RWPE2 (cell line): ENCODE measurements at places on chromosomes 5 and 9.

- no peak for DNase-seq
Observed at GRCh38 chr5:142934051-142934762, 164.0 kb downstream of the ARHGAP26 start.

- DNase-seq = no peak
Observed at GRCh38 chr9:82716821-82717220, 346.1 kb downstream of the RASEF start.

- DNase-seq = no peak
Observed at GRCh38 chr5:75363111-75363510, 26.1 kb downstream of the HMGCR start.

GRCh38 chr5:72478684-72479083 lies 28.5 kb downstream of the ZNF366 start:
- no peak for DNase-seq

GRCh38 chr9:130869250-130869649 lies 27.4 kb downstream of the QRFP start:
- no peak for DNase-seq

DNA sequence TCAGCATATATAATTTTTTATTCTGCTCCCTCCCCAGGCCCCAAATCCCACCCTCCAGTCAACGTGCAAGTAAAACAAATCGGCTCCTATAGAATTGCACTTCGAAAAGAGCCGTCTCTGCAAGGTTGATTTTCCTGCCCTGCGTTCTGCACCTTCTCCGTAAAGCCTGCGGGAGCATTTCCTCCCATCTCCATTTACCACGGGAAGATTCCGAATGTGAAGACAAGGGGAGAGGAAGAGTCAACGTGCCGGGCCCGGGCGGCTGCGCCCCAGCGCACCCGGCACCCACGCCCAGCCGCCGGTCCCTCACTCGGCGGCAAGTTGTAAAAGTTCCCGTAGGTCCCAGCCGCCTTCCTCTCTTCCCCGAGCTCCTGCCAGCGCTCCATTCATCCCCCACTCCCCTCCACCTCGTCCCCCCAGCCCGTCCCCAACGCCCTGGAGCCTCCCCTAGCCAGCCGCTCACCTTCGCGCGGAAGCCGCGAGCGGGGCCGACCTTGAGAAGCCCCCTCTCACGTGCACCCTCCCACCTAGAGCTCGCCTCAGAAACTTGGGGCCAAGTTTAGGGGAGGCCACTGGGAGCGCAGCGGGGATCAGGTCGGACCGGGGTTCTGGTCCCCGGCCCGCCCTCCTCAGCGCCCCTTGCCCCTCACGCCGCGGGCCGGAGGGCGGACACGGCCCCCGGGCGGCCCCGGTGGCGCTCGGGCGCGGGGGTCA lies 431 bp downstream of the BNC2 start:
- DNase-seq = no peak

DNA sequence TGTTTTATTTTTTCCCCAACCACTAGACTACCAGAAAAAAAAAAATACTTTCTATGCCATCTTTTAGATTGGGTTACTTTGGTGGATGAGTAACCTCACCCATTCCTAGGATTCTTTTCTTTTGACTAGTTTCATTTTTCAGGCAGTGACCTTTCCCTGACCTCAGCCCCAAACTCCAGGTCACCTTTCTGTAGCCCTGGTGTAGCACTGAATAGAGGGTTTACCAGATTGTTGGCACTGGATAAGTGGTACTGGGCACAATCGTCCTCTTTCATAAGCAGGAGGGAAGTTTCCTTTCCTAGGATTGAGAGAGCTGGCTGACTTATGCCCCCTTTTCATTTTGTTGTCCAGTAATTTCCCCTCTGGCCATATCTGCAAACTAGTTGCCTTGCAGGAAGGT lies 169.4 kb upstream of the TMEM161B start:
- DNase-seq = no peak

DNA sequence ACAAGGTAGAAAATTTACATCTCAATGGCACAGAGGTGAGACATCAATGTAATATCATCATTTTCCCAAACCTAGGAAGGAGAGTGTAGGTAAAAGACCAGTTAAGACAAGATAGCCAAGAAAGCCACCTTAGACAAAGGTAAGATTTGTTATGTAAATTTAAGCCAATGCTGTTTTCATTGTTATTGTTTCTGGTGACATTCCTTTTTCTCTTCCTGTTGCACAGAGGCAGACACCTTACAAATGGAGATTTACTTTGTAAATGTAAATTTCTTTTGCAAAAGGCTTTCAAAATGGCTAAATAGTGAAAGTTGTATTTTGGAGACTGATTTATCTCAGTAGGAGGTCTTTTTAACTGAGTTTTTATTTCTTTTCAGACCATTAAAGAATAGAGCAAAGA lies 159.1 kb downstream of the YIPF5 start:
- no peak for DNase-seq

GRCh38 chr5:64678374-64678773 lies 11.9 kb upstream of the SHISAL2B start:
- no peak for DNase-seq

GRCh38 chr9:125494653-125494915 lies 212.4 kb downstream of the MAPKAP1 start:
- DNase-seq = no peak

- DNase-seq = no peak
Observed at GRCh38 chr5:92559781-92560180, 1021.2 kb downstream of the NR2F1-AS1 start.

GRCh38 chr5:113292462-113292861 lies 142.3 kb downstream of the TSSK1B start:
- DNase-seq = no peak

DNA sequence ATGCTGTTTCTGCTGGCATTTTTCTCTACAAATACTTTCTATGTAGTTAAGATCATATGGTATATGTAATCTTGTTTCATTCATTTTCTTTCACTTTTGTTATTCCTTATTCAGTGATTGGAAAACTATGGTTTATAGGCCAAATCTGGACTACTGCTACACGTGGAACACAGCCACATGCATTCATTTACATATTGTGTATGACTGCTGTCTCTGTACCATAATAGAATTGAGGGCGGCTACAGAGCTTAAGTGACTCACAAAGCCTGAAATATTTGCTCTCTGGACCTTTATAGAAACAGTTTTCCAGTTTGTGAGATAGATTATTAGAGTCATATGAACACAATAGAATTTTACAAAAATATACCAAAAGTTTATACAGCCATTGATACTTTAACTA lies 133.6 kb upstream of the CDKN2B start:
- DNase-seq = no peak

- DNase-seq = no peak
Observed at GRCh38 chr5:138900281-138900965, 25.3 kb upstream of the LRRTM2 start.

DNA sequence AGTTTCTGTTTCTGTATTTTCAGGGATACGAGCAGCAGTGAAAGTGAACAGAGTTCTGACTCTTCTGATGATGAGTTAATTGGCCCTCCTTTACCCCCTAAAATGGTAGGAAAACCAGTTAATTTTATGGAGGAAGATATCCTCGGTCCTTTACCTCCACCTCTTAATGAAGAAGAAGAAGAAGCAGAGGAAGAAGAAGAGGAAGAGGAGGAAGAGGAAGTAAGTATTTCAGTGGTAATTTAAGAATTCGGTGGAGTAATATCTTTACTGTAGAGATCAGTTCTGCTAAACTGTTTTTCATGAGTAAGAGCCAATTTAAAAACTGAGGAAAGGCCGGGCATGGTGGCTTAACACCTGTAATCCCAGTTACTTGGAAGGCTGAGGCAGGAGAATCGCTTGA lies 17.2 kb downstream of the WDR70 start:
- DNase-seq = no peak

DNA sequence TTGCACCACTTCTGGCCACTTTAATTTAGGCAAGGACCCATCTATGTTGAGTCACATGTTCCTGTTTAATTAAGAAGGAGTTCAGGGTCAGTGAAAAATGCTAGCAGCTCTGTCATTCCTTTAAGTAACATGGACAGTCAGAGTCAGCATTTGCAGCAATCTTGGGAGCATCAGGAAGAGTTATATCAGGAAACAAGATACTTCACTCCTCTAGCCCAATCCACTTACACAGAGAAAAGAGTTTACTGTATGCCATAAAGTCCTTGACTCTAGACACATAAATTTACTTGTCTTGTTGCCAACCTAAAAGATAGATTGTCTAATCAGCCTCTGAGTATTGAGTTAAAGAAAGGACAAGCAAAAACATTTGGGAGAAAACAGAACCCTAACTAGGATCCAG lies 266.7 kb downstream of the PJA2 start:
- no peak for DNase-seq

DNA sequence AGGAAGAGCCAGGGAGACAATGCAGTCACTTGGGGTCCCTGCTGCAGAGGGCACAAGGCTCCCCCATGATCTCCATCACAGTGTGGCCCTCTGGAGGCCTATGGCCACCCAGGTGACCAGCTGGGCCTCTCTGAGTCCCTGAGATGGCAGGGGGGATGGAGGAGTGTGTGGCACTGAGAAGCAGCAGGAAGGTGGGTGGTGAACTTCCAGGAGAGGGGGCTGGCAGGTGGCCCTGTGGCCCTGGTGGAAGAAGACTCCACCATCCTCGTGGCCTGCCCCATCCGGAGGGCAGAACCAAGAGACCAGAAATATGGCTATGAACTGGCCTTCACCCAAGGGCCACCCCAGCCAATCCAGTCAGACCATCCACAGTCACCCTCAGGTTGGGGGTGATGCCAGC lies 31.7 kb upstream of the AFAP1L1 start:
- DNase-seq = no peak

- no peak for DNase-seq
Observed at GRCh38 chr9:82281066-82281465, 292.5 kb downstream of the SPATA31D1 start.

GRCh38 chr5:74040065-74040551 lies 414.1 kb downstream of the ARHGEF28 start:
- DNase-seq = peak; percentile 90

DNA sequence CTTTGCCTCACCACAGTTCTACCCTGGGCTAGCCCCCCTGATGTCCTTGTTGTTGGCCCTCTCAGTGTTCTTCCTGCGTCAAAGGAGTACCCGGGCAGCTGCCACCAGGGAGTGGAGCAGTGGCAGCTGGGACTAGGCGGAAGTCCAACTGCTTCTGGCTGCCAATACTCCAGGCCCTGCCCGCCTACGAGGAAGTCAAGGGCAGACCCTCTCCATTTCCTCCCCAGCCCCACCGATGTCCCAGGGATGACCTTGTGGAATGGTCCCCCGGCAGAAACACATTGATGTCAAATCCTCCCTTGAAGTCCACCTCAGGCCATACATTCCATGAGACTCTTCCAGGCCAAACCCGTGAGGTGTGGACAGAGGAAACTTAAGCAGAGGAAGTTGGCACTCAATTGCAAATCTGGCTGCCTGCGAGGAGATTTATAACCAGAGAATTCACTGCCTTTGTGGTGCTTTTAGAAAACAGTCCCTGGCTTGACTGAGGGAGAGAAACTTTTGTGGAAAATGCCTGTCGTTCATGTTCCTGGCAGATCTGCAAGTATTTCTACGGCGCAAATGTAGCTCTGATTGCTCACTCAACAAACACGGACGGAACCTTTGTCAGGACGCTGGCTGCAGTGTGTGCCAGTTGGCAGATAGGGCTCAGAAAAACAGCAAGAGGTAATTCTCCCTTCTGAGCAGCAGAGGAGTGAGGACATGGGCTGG lies 339.7 kb downstream of the RAB3C start:
- no peak for DNase-seq
